CD4-positive, alpha-beta T cell treated with Interleukin-4 for 4 hours (primary cell): ENCODE measurements at places on chromosomes 6 and 20.

DNA sequence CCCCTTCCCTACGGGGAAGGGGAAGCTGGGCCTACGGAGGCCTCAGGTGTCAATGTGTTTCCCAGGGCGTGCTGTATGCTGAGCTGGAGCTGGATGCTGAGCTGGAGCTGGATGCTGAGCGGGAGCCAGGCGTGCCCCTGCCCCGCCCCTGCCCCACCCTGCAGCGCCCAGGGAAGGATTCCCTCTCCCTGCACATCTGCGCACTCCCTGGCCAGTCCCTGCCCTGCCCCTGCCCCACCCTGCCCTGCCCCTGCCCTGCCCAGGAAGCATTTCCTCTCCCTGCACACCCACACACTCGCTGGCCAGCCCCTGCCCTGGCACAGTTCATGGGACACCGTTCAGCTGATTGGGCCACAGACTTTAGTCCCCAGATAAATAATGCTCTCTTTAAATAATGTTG, 196.8 kb downstream of the SMOC2 start:
- no peak for DNase-seq

GRCh38 chr6:513961-514360, 122.4 kb downstream of the IRF4 start:
- DNase-seq = no peak

DNA sequence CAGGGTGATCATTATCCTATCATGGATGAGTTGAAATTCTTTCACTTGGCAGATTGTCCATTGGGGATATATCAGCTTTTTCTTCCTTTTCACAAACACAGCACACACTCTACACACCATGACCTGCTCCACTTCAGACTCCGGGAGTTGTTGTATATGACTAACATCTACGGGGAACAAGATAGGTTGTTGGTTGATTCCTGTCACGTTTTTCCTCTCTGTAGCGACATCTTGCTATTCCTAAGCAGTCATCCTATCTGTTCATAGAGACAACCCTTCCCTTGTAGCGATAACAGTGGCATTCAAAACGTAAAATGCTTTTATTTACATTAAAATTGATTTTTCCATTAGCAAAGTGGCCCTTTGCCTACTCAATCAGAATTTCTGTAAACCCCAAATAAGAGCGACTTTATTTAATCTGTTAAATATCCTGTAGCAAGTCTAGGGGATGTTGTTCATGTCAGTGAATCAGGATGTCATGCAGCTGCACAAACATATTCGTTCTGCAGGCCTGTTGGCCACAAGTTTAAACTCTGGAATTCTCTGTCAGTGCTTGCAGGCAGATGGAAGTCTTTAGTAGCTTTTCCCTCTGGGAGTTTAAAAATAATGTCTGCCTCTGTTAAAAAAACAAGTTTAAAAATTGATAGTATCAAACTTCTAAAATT, 23.1 kb downstream of the PHACTR2 start:
- DNase-seq = no peak

DNA sequence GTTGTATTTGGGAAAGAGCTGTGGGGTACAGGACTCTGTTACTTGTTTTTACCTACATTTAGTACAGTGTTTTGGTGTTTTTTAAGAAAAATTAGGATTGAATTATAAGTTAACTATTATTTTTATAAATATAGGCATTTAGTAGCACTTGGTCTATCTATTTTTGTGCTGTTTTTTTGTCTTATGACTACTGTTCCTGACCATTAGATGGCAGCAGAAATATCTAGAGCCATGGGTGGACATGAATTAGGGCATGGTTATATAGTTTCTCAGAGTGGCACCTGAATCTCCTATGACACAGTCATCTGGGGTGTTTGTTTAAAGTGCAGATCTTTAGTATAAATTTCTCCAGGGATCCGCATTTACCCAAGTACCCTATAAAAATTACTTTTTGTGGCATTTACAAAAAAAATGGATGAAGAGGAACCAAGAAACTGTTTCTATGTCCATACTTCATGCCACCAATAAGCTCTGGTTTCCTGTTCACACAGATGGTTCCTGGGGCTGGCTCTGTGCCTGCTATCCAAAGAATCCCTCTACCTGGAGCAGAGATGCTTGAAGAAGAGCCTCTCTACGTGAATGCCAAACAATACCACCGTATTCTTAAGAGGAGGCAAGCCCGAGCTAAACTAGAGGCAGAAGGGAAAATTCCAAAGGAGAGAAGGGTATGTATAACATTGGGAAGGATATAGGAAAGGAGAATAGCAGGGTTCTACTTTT, 19.8 kb downstream of the NFYA start:
- peak; percentile 22 for DNase-seq

DNA sequence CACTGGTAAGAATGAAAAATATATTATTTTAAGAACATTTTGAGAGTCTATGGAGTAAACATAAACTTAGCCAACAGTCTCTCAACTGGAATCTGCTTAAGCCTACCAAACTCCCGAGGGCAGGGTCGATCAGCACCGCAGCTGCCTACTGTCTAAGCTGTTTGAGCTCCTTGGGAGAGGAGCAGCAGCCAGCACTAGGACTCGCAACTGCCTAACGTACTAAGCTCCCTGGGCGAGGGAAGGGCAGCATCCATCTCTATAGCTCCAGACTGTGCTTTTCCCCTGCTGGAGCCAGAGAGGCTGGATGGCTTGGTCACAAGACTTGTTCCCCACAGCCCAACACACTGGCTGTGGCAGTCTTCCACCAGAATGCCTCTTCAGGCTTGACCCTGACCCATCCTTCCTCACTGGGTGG, 96.4 kb downstream of the MOXD1 start:
- no peak for DNase-seq

DNA sequence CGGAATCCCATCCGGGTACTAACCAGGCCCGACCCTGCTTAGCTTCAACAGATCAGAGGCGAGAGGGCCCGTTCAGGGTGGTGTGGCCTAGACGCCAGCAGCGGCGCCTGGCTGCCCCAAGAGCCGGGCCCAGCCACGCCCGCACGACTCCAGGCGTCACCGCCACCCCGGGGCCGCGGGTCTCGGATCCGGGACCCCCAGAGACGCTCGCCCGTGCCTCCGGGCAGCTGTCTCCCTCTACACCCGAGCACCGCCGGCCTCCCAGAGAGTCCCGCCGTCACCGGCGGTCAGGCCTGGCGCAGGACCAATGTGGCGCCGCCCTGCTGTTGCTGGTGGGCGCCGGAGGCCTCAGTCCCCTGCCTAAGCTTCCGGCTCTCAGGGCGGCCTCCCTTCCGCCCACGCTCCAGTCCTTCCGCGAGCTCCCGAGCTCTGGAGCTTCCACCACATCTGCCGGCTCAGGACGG, 441.2 kb upstream of the DEFB115 start:
- no peak for DNase-seq

DNA sequence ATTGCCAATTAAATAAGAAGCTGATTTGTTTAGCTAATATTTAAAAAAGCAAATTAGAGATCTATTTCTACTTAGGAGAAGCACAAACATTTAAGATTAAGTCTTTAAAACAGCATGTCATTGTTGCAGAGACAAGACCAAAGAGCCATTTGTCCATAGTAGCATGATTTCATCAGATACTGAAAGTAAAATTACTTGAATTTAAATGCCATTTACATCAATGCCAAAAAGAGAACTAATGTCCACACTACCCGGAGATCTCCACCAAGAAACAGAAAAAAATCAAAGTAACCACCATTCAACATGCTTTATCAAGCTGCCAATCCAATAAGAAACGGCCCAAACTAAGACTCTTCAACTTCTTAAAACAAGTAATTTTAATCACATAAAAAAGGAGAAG, 15.7 kb downstream of the AURKA start:
- no peak for DNase-seq
